ENCODE measurements at places on chromosomes 1 and 21. TPM values are rescaled to one million over a fixed set of nuclear protein-coding genes. Genes with fewer than 3 reads are reported as not detected.

Gene ETV3L
- total RNA-seq, result not detected

Gene SPRR1A
- total RNA-seq, result not detected

GRCh38 chr1:209899948-209900347, 38.1 kb upstream of the SYT14 start:
- DNase-seq, result peak; percentile 25
- no peaks in the 10 kb centered on the region for H3K4me1 ChIP-seq
- H3K27ac ChIP-seq, result no peak overlapping the region
- H3K36me3 ChIP-seq, result no peaks in the 10 kb centered on the region
- no peak overlapping the region for H3K4me3 ChIP-seq

GRCh38 chr1:53737648-53738204, 1.2 kb downstream of the GLIS1 start:
- H3K27me3 ChIP-seq, result peaks cover 38% of the 10 kb centered on the region
- H3K36me3 ChIP-seq, result no peaks in the 10 kb centered on the region
- peak overlapping the region; percentile 58 for H3K4me3 ChIP-seq

GRCh38 chr1:183002797-183003196, 20.4 kb upstream of the LAMC1 start:
- no peak overlapping the region for H3K27ac ChIP-seq
- DNase-seq, result no peak
- H3K36me3 ChIP-seq, result no peaks in the 10 kb centered on the region
- H3K4me3 ChIP-seq, result no peak overlapping the region
- no peaks in the 10 kb centered on the region for H3K27me3 ChIP-seq

DNA sequence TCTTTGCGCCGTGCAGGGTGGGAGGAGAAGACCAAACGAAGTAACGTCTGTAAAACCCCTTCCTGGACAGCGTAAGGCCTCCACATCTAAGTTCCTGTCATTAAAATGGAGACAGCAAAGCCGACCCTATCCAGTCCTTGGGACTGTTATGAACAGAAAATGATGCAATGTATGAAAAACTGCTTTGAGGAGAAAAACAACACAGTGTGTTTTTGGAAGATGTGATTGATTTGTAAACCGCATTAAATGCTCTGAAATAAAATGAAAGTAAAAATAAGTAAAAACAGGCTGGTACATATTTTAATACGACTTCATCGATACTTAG, 827 bp upstream of the URB1 start:
- no peaks in the 10 kb centered on the region for H3K36me3 ChIP-seq
- H3K27me3 ChIP-seq, result no peaks in the 10 kb centered on the region
- DNase-seq, result no peak
- peak overlapping the region; percentile 100 for H3K4me3 ChIP-seq

- no peaks in the 10 kb centered on the region for H3K4me1 ChIP-seq
- H3K36me3 ChIP-seq, result no peaks in the 10 kb centered on the region
- no peak for DNase-seq
- no peaks in the 10 kb centered on the region for H3K27me3 ChIP-seq
- H3K27ac ChIP-seq, result no peak overlapping the region
- no peak overlapping the region for H3K4me3 ChIP-seq
Observed at GRCh38 chr1:244218220-244218619, 167.1 kb downstream of the ZBTB18 start.

- H3K27ac ChIP-seq, result no peak overlapping the region
- no peaks in the 10 kb centered on the region for H3K4me1 ChIP-seq
- no peaks in the 10 kb centered on the region for H3K27me3 ChIP-seq
- no peak overlapping the region for H3K4me3 ChIP-seq
- DNase-seq, result no peak
- H3K36me3 ChIP-seq, result no peaks in the 10 kb centered on the region
Observed at GRCh38 chr21:33394260-33394659, 9.0 kb upstream of the IFNGR2 start.

DNA sequence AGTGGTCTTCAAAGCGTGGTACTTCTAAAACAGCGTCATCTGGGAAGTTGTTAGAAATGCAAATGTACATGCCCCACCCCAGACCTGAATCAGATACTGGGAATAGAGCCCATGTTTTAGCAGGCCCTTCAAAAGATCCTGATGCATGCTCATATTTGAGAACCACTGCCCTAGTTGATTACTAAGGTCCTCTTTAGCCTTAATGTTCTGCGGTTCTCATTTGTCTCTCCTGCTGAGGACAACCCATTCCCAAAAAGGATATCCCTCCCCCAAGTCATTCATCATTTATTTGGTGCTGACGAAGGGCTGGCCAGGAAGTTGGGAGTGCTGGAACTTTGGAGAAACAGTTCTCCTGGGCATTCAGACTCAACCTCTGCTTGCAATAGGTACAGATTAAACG, 92.4 kb upstream of the RALGPS2 start:
- no peak overlapping the region for H3K4me3 ChIP-seq
- no peaks in the 10 kb centered on the region for H3K36me3 ChIP-seq
- DNase-seq, result no peak
- no peak overlapping the region for H3K27ac ChIP-seq
- H3K27me3 ChIP-seq, result no peaks in the 10 kb centered on the region
- no peaks in the 10 kb centered on the region for H3K4me1 ChIP-seq

Measured in colonic mucosa (tissue), 4 donors.